Hematopoietic multipotent progenitor cell treated with erythropoietin and hydrocortisone succinate and interleukin-3 and kit ligand, for 6 days (in vitro differentiated cells): ENCODE measurements at places on chromosomes 2 and 18.

DNA sequence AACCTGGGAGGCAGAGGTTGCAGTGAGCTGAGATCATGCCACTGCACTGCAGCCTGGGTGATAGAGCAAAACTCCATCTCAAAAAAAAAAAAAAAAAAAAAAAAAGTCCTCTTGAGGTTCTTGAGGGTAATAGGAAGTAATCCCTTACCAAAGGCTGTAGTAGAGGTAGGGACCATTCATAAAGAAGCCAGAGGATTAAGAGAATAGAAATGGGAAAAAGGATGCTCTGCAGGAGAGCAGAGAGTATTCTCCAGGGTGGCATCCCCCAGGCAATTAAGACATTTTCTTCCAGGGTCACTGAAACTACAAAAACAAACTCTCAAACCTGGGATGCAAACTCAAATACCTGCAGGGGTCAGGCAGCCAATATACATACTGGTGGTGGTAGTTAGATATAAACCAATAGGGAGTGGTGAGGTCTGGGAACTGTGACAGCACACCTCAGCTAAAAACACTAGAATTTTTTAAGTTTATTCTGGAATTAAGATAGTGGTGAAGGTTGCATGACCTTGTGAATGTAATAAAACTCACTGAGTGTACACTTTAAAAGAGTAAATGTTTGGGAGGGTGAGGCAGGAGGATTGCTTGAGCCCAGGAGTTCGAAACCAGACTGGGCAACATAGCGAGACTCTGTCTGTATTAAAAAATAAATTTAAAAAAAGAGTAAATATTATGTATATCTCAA, 24.7 kb downstream of the RAPH1 start:
- no peak for DNase-seq

- DNase-seq, result peak; percentile 61
Measured at GRCh38 chr2:197307933-197308521, 2.6 kb downstream of the ANKRD44 start.

DNA sequence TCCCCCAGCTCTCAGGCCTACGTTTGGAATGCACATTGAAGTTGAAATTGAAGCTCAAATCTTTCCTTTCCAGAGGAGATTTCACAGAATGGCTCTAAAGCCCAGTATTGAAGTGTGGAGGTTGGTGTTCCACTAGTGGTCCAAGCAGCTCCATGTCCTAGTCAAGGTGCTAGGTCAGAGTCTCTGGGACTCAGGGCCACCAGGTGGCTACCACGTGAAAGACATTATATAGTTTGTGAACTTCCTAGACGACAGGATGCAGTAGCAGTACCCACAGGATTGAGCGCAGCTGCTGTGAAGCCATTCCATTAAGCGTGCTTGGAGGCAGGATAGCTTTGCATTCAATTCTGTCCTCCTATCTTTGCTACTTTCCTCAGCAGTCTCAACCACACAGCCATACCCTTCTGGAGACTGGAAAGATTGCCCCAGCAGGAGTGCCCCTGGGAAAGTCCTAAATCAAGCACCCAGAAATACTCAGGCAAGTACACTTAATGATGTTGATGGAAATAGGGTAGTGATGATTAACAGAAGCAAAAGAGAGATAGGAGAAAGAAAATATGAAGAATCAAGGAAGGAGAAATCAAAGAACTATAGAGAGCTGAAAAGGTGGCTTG, 4.7 kb upstream of the TGFA start:
- no peak for DNase-seq

DNA sequence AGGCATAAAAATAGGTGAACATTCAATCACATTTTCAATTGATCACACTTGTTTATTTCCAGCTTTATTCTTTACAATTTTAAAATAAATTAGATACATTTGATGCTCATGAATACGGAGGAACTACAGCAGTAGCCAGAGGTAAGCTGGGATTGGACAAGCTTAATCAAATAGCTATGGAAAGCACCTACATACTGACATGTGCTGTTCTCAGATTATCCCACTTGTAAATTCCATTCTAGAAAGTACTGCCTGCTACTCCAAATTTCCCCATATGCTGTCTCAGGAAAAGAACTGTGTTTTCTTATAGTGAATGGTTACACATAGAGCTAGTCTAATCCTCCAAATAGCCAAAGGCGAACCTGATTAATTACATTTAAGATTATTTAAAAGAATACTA, 24.2 kb downstream of the PELI1 start:
- DNase-seq, result no peak

- no peak for DNase-seq
Measured at GRCh38 chr18:6661692-6662415, 67.7 kb upstream of the ARHGAP28 start.
